ENCODE measurements at places on chromosomes 6 and 20.

- DNase-seq = no peak
Measured at GRCh38 chr20:23346002-23346401, 4.6 kb upstream of the NXT1 start.

DNA sequence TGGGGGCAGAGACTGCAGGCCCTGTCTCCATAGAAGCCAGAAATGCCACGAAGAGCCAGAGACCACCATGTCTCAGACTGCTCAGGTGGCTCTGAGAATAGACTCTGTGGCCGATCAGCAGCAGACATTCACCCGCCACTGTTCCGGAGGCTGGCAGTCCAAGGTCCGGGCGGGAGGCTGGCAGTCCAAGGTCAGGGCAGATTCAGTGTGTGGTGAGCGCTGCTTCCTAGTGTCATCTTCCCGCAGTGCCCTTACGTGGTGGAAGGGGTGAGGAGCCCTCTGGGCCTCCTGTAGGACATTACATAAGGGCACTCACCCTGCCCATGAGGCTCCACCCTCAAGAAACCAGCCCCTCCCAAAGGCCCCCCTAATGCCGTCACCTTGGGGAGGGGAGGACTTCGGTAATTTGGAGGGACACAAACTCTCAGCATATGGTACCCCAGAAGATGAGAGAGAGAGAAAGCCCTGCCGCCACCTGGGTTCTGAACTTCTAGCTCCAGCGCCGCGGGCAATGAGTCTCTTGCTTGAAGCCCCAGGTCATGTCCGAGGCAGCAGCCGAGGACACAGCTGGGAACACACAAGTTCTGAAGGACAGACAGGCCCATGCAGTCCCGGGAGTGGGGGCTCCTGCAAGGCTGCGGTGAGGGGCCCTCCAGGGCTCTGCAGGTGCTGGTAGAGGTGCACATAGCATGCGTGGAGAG, 36.4 kb downstream of the DACT2 start:
- no peak for DNase-seq

DNA sequence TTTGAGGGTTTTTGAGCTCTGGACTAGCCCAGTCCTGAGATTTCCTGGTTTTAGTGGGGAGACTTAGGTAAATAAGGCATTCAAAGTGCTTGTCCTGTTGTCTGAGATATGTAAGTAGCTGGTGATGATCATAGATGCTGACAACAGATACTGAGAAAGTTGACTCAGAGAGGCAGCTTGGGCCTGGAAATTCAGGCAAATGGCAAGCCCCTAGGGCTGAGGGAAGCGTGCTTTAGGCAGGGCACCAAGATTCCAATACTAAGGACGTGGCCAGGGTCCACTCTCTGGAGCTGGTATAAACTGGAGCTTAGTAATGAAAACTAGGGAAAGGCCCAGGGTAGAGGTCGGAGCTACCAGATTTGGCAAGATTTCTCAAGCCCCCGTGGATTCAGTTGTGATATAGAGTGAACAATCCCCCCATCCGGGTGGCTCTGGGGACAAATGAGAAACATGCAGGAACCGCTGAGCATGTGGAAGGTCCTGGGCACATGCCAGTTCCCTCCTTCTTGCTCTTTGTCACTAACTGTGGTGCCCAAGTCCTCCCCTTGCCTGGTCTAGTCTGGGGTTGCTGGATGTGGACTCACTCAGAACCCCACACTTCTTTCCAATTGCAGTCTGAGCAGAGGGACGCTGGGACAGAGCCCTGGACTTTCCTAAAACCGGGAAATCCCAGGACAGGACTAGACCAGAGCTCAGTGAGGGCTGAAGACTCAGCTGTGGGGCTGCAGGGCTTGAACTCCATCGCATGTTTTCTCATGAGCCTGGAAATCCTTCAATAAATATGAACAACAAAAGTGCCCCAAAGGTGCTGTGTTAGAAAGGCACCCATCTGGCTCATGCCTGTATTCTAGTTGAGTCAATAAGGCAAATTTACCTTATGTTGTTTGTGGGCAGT, 10.3 kb downstream of the SLC22A3 start:
- no peak for DNase-seq

DNA sequence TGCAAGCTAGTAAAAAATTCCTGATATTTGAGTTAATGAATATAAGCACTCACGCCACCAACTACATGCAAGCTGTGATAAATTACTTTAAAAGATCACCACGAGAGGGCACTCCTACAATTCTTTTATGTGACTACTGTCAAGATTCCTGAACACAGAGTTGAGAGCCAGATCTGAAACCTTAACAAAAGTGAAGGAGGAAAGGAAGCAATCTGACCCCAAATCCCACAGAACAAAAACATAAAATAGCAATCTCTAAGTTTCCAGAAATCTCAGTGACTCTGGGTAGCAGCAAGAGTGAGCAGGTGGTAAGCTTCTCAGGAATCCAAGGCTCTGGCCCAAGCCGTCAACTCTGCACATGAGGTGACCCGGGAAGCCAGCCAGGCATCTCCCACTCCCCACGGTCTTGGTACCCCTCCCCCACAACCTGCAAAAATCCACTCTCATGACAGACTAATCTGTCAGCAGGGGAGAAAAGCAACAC, 55.1 kb downstream of the STAU1 start:
- DNase-seq = no peak

DNA sequence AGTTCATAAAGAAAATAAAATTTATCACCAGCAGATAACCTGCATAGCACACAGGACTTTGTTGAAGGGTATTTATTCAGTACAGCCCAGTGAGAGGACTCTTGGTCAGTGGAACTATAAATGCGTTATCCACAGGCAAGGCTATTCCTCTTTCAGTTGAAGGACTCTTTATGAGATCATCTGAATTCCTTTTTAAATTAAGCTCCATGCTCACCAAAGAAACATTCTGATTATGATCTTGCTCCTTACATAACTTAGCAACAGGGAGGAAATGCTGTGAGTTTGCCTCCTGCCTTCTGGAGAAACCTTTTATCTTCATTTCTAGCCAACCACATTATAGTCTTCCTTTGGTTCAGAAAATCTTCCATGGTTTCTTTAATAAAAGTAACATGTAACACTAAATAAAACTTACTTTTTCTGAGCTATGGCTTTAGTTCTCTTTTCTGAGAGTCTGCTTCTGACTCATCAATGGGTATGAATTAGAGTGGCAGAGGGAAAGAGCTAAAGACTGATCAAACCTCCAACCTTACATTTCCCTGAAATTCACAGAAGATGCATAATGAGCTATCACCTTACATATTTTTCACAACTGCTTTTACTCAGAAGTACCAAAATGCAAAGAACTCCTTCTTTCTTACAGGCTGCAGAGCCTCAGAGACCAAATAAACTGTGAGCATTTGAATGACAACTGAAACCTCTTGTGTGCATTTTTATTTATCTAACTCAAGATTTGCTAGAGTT, 267.2 kb downstream of the ADGRG6 start:
- no peak for DNase-seq

DNA sequence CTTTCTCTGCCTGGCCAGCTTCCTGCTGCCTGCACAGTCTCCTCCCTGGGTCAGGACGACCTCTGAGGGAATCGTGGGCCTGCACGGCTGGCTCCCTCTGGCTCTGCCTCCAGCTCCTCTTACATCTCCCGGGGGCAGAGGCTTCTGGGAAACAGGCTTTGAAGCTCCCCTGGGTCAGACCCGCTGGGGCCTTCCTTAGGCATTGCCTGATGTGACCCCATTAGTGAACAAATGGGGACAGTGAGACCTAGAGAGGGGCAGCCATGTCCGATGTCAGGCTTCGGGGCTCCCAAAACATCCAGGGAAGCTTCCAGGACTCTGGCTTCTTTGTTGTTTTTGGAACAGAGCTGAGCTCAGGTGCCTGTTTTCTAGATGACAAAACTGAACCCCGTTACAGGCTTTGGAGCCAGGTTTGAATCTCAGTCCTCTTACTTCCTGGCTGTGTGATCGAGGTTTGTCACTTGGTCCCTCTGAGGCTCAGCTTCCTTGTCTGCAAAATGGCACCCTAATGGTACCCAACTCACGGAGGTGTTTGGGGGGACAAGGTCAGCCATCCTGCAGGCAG, 94.3 kb downstream of the CEBPB start:
- DNase-seq = no peak

GRCh38 chr6:35669451-35670045, 19.2 kb downstream of the FKBP5 start:
- no peak for DNase-seq

GRCh38 chr6:127832381-127832780, 68.5 kb downstream of the THEMIS start:
- DNase-seq = no peak

- DNase-seq = no peak
Measured at GRCh38 chr6:157225575-157225995, 97.7 kb downstream of the TMEM242 start.

DNA sequence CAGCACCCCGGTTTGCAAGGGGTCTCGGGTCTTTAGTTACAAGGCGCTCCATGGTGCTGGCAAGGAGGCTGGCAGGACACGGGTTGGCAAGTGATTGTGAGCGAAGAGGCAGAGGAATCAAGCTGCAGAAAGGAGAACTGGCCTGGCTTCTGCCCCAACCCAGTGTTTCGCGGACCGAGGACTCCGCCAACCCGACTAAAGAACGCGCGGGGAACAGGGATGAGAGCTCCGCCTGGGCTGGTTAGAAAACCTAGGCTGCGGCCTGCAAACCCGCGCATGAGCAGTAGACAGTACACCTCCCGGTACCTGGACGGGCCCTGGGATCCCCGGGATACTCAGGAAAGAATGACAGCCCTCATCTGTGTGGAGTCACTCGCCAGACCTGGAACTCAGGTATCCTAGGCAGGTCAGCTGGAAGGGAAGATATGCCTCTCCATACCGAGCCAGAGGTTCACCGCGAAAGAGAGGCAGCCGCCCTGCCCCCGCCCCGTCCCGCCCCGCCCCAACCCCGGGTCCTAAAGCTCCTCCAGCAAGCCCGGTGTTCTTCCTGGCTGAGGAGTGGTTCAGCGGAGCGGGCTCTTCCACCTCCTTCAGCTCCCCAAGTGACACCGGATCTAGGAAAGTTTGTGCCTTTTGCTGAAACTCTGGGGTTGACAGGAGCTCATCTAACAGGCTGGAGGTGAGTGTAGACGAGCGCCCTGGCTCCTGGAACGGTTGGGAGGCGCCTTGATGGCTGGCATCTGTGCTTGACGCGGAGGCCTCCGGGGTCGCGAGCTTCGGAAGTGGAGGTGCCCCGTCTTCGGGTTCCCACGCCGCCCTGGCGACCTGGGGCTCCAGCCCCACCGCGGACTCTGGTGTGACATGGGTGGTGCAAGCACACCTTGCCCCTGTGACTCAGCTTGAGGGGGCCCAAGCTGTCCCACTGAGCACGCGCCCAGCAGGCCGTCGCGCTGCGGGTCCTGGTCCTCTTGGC, 1847.3 kb upstream of the DEFB115 start:
- DNase-seq = no peak

DNA sequence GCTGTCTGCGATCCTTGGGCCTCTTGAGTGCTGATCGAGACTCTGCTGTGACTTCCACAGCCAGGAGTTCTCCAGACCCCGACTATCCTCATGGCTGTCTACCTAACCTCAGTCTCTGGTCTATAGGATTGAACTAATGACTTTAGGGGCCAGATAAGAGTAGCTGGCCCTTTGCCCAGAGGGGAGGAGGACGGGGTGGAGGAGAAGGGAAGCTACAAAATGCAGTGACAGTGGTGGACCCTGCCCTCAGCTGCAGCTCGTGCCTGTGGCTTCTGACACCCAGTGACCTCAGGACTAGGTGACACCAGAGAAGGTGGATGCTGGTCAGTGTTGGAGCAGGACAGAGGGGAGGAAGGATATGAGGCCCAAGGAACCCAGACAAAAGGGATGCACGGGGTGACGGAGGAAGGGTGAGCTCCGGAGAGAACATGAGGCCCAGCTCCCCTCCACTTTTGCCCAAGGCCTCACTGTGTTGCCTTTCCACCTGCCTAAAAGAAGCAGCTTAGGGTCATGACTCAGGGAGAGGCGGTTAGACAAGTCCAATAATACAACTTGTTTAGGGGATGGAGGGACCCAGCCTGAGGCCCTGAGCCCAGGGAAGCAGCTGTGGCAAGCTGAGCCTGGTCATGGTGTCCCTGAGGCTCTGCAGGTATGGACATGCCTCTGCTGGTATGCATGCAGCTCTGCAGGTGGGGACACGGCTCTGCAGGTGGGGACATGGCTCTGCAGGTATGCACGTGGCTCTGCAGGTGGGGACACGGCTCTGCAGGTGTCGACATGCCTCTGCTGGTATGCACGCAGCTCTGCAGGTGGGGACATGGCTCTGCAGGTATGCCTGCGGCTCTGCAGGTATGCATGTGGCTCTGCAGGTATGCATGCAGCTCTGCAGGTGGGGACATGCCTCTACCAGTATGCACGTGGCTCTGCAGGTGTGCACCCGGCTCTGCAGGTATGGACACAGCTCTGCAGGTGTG, 67.7 kb downstream of the SYNJ2 start:
- DNase-seq = no peak

DNA sequence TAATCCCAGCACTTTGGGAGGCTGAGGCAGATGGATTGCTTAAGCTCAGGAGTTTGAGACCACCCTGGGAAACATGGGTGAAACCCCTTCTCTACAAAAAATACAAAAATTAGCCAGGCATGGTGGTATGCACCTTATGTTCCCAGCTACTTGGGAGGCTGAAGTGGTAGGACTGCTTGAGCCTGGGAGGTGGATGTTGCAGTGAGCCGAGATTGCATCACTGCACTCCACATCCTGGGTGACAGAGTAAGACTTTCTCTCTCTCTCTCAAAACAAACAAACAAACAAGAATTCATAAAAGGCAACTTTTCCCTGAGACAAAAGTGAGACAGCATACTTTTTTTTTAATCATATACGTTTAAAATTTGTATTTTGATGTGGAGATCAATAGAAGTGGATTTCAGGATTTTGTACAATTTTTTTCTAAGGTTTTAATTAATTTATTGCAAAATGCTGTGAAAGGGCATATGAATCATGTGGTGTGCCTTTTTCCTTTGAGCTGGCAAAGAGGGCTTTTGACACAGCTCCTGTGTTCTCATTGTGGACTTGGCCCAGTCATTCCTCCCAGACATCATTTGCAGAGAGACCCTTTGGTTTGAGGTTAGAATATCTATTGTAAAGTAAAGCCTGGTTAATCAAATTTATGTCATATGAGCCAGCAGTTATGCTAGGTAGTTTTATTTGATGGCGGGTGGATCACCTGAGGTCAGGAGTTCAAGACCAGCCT, 77.1 kb downstream of the TULP4 start:
- DNase-seq = no peak

- no peak for DNase-seq
Measured at GRCh38 chr20:41228858-41229257, 88.7 kb downstream of the ZHX3 start.

GRCh38 chr6:71088166-71088565, 131.3 kb upstream of the B3GAT2 start:
- no peak for DNase-seq

- DNase-seq = no peak
Measured at GRCh38 chr6:34358389-34358905, 34.0 kb downstream of the NUDT3 start.

GRCh38 chr20:51583499-51583898, 41.0 kb upstream of the NFATC2 start:
- no peak for DNase-seq

GRCh38 chr6:154070657-154071056, 31.6 kb downstream of the OPRM1 start:
- no peak for DNase-seq
